ENCODE measurements at places on chromosomes 2 and 18.

DNA sequence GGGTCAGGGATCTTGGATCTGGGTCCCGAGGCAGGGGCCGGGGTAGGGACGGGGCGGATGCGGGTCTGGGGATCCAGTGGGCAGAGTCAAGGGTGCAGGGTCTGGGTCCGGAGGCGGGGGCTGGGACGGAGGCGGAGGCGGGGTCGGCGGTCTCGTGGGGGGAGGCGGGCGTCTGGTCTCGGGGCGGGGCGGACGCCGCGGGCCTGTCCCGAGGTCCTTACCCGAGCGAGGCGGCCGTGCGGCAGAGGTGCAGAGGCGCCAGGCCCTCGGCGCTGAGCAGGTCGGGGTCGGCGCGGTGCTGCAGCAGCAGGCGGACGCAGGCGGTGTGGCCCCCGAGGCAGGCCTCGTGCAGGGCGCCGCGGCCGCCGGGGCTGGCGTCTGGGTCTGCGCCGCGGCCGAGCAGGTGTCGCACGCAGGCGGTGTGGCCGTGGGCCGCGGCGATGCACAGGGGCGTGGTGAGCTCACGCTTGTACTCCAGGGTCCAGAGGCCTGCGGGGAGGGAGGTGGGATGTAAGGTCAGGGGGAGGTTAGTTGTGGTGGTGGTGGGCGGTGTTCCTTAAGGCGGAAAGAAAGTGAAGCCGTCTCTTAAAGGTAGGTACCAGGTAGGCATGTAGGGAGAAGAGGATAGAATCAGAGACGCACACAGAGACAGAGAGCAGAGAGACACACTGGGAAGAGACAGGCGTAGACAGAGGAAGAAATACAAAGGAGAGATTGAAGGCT lies 26.6 kb downstream of the ASB18 start:
- peaks cover 70% of the 10 kb centered on the region for H3K27me3 ChIP-seq
- no peaks in the 10 kb centered on the region for H3K36me3 ChIP-seq
- no peak overlapping the region for H3K4me3 ChIP-seq
- H3K27ac ChIP-seq: no peak overlapping the region

DNA sequence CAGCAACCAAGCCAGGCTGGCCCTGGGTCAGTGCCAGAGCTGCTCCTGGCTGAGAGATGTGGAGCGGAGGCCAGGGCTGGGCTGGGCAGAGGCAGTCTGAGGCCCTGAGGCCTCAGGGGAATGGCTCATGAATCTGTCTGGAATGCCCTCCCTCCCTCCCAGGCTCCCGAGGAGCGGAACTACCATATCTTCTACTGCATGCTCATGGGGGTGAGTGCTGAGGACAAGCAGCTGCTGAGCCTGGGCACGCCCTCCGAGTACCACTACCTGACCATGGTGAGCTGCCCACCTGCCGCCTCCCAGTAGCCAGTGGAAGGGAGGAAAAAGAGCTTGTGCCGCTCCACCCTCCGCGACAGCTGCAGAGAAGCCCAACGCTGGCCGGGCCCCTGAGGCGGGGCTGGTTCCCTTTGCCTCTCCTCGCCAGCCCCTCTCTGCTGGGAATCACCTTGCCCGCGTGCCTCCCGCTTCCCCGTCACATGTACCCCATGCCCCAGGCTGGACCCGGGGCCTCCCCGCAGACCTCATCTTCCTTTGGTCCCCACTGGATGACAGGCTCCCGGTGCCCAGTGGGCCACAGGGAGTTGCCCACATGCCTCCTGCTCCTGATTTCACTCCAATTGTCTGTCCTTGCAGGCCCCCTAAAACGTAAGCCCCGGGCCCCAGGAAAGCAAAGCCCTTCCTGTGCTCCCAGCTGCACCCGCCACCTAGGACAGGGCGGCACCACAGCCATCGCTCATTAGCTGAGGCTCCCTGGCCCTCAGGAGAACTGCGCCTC lies 41.1 kb downstream of the MYO7B start:
- H3K4me1 ChIP-seq: peaks cover 20% of the 10 kb centered on the region
- peak overlapping the region; percentile 65 for H3K27ac ChIP-seq
- no peak overlapping the region for H3K4me3 ChIP-seq
- no peaks in the 10 kb centered on the region for H3K36me3 ChIP-seq
- no peaks in the 10 kb centered on the region for H3K27me3 ChIP-seq

DNA sequence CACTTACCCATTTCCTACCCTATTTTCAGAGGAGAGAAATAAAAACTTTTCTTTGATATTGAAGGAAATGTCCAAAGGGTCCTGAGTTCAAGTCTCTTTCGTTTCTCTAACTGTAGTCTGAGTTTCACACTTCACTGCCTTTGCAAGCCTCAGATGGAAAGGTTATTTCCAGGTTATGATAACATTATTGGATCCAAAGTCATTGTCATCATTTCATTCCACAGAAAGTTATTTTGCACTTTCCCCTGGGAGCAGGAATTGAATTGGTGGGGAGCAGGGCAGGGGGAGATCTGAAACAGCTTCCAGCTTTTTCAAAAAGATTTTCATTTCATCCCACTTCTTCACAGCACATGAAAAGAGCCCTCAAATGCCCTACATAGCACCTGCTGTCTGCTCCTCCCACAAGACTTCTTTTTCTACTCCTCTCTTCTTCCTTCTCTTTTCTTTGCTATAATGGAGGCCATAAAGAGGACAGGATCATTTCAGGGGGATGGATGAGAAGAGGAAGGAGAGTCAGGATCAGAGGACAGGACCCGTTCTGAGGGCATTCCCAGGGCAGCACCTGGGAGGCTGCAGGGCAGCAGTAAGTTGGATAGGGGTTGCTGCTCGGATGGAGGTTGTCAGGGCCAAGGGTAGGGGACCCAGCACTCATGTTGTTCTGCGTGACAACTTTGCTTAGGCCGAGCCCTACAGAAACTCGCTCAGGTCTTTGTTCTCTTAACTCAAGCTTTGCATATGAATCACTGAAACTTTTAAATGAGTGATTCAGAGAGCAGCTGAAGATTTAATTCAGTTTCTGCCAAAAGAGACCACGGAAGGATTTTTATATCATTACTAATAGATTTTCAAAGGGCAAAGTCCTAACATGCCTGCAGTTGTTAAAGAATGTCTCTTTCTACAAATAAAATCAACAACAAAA lies 11.4 kb upstream of the GALNT5 start:
- no peak for DNase-seq
- H3K4me3 ChIP-seq: no peak overlapping the region
- H3K27me3 ChIP-seq: no peaks in the 10 kb centered on the region
- H3K36me3 ChIP-seq: no peaks in the 10 kb centered on the region
- no peaks in the 10 kb centered on the region for H3K4me1 ChIP-seq
- H3K27ac ChIP-seq: no peak overlapping the region

- no peak for DNase-seq
- no peak overlapping the region for H3K4me3 ChIP-seq
- H3K4me1 ChIP-seq: no peaks in the 10 kb centered on the region
- no peak overlapping the region for H3K27ac ChIP-seq
These were observed 422.8 kb downstream of the SETBP1 start for GRCh38 chr18:45103319-45104048.

DNA sequence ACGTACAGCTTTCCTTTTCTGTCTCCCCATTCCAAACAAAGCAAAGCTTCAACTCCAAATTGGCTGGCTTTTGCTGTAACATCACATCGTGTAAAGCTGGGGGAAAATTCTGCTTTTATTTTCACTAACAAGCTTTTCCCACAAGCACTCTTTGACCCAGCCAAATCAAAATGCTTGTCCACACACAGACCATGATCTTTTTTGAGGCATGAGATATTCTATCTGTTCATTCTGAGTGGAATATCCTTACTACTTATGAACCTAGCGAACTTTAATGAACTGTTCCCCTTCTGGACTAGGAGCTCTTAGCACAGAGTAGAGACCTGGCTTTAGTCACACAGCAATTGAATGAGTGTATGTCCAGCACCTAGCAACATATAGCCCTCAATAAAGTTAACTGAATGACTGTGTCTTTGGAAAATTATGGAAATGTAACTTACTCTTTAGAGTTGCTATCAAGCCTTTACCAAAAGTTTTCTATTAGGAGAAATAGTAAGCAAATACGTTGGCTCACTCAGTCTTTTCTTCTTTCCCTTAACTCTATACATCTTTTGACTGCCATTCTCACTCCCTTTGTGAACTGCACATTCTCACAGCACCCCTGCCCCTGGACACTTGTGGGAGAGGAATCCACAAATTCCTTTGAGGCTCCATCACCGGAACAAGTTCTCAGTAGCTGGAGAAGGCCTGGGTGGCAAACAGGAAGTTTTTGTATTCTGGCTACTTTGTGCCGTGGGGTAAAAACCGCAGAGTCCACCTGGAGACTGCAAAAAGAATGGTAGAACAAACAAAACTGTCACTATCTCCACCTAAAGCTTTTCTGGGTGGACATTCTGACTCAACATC lies 1.3 kb upstream of the UBE2E3 start:
- H3K4me1 ChIP-seq: peaks cover 7% of the 10 kb centered on the region
- DNase-seq: peak; percentile 48
- H3K4me3 ChIP-seq: no peak overlapping the region
- peak overlapping the region; percentile 89 for H3K27ac ChIP-seq
- no peaks in the 10 kb centered on the region for H3K36me3 ChIP-seq
- no peaks in the 10 kb centered on the region for H3K27me3 ChIP-seq

DNA sequence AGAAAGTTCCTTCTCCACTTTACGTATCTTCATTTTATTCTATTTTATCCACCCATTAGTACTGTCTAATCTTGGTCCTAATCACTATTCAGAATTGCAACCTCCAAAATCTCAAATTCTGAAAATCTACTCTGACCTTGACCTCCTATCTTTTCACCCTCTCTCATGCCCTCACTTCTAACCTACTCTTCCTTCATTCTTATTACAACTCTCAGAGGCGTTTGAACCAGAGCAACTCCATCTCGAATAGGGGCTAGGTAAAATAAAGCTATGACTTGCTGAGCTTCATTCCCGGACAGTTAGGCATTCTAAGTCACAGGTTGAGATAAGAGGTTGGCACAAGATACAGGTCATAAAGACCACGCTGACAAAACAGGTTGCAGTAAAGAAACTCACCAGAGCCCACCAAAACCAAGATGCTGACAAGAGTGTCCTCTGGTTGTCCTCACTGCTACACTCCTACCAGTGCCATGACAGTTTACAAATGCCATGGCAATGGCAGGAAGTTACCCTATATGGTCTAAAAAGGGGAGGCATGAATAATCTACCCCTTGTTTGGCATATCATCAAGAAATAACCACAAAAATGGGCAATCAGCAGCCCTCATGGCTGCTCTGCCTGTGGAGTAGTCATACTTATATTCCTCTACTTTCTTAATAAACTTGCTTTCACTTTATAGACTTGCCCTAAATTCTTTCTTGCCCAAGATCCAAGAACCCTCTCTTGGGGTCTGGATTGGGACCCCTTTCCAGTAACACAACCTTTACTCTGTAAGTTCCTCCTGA lies 11.4 kb downstream of the CCDC88A start:
- H3K27me3 ChIP-seq: no peaks in the 10 kb centered on the region
- H3K36me3 ChIP-seq: peaks cover 19% of the 10 kb centered on the region
- no peak overlapping the region for H3K27ac ChIP-seq

- no peaks in the 10 kb centered on the region for H3K27me3 ChIP-seq
- peaks cover 23% of the 10 kb centered on the region for H3K4me1 ChIP-seq
- H3K36me3 ChIP-seq: no peaks in the 10 kb centered on the region
- peak overlapping the region; percentile 78 for H3K4me3 ChIP-seq
These were observed 1.3 kb downstream of the BCL2 start for GRCh38 chr18:63317982-63318888.

DNA sequence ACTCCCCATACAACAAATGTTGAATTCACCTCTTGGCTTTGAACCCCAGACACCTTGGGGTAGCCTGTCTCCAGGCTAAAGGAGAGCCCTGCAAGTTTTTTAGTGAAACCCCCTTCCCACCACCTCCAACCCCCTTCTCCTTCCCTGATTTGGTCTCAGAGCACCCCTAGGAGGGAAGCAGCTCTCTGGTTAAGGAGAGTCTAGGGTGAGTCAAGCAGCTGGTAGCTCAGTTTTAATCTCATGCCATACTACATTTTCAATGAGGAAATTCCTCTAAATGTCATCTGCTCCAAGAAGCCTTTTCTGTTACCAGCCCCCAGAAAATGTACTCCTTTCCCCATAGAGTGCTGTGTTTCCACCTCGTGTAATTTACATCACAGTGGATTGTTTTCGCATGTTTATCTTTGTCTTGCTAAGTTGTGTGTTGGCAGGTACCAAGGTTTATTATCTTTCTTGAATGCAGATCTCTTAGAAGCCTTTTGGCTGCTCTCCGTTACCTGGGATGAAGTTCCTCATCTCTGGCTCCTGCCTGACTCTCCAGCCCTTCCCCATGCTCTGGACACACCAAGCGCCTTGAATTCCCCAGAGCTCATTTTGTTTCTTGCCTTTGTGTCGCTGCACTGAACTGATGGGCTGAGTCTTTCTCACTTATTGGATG lies 82.2 kb downstream of the ASAP2 start:
- H3K27me3 ChIP-seq: no peaks in the 10 kb centered on the region
- H3K27ac ChIP-seq: no peak overlapping the region
- peaks cover 4% of the 10 kb centered on the region for H3K4me1 ChIP-seq
- DNase-seq: no peak
- no peak overlapping the region for H3K4me3 ChIP-seq

GRCh38 chr2:157894694-157895435 lies 18.7 kb upstream of the ACVR1 start:
- H3K4me1 ChIP-seq: no peaks in the 10 kb centered on the region
- DNase-seq: peak; percentile 61
- H3K27me3 ChIP-seq: no peaks in the 10 kb centered on the region
- no peak overlapping the region for H3K4me3 ChIP-seq
- no peaks in the 10 kb centered on the region for H3K36me3 ChIP-seq

DNA sequence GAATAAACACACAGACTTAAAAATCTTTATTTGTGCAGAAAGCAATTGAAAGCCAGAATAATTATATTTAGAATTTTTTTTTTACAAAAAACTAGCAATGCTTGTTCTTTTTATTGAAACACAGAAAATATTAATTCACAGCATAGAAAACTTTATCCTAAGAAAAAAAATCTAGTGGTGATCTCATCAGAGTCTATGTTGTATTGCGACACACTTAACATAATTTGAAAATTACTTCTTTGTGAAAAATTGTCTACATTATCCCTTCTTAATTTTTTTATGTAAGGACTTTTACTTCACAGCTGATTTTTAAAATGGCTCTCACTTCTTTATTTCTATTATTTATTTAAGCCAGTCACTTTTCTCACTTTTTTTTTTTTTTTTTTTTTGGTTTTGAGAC lies 103.4 kb downstream of the LDLRAD4 start:
- DNase-seq: no peak
- H3K4me3 ChIP-seq: no peak overlapping the region
- no peaks in the 10 kb centered on the region for H3K27me3 ChIP-seq
- peaks cover 3% of the 10 kb centered on the region for H3K4me1 ChIP-seq

DNA sequence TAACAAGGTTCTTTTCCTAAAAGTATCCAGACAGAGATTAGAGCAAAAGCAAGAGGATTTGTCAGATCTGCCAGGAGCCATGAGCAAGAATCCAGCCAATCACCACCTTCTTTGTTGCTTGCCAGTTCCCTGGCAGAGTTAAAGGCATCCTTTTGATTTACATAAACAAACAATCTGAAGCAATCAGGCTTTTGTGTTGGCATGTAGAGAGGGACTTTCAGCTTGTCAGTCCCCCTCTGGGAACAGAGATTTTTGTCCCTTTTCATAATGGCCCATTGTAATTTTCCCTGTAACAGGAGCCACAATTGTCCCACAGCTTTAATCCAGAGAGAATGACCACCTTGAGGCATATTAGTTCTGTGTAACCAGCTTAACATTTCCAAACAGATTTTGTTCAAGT lies at the start of gene ERMN:
TSS of gene ERMN (minus strand) at position 39 of the 400 bp plus-strand sequence. CDS start 182 bp downstream, outside the sequence.
- no peaks in the 10 kb centered on the region for H3K27me3 ChIP-seq
- no peaks in the 10 kb centered on the region for H3K36me3 ChIP-seq
- H3K4me3 ChIP-seq: no peak within 1 kb of the TSS
- peaks cover 6% of the 10 kb centered on the region for H3K4me1 ChIP-seq
- DNase-seq: no peak
- H3K27ac ChIP-seq: no peak within 1 kb of the TSS

- DNase-seq: no peak
- H3K27me3 ChIP-seq: no peaks in the 10 kb centered on the region
- no peaks in the 10 kb centered on the region for H3K4me1 ChIP-seq
- H3K36me3 ChIP-seq: no peaks in the 10 kb centered on the region
These were observed 76.9 kb downstream of the DIS3L2 start for GRCh38 chr2:232038251-232038880.

Data from muscle of leg (tissue), 16 donors.